ENCODE measurements at places on chromosomes 4 and X. TPM values are rescaled to one million over a fixed set of nuclear protein-coding genes. Genes with fewer than 3 reads are reported as not detected.

DNA sequence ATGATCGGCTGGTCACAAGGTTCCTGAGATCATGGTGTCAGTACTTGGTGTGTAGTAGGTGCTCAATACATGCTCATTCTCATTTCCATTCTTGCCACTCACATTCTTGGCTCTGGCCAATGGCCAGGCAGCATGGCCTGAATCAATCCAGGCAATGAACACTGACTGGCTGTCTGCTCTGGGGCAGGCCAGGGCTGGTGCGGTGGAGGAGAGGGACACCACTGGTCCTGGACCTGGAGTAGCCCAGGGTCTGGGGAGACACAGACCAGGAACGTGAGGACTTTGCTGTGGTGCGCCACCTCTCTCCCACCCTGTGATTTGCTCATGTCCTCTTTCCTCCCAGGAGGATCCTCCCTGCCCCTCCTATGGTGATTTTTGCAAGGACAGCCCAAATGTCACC is 119.4 kb downstream of the PSAPL1 start:
- H3K27ac ChIP-seq: no peak overlapping the region
- no peak overlapping the region for H3K4me3 ChIP-seq
- peaks cover 6% of the 10 kb centered on the region for H3K27me3 ChIP-seq

DNA sequence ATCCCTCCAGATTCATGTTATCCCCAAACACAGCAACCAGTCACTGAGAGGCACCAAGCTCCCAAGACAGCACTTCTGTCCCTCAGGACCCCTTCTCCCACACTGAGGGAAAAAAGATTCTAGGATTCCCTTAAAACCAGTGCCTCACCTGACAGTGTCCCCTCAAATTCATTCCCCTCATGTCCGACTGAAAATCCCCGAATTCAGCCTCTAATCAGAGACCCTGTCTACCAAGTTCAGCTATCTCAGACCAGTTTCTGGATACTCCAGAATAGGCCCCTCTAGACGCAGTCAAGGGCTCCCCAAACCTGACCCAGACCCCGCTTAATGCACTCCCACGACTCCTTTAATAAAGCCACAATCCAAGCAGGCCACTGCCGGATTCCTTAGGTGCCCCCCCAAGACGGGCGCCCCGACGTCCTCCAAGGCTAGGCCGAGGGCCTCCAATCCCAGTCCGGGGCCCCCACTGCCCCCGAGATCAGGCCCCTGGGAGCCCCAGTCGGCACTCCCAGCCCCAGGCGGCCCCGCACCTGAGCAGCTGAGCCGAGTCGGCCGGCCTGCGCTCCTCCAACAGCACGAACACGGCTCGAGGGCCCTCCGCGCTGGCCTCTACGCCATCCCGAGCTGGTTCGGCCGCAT is 457 bp downstream of the TFE3 start:
- no peaks in the 10 kb centered on the region for H3K27me3 ChIP-seq
- peaks cover 28% of the 10 kb centered on the region for H3K4me1 ChIP-seq
- peaks cover 4% of the 10 kb centered on the region for H3K36me3 ChIP-seq
- DNase-seq: no peak
- H3K4me3 ChIP-seq: peak overlapping the region; percentile 92

DNA sequence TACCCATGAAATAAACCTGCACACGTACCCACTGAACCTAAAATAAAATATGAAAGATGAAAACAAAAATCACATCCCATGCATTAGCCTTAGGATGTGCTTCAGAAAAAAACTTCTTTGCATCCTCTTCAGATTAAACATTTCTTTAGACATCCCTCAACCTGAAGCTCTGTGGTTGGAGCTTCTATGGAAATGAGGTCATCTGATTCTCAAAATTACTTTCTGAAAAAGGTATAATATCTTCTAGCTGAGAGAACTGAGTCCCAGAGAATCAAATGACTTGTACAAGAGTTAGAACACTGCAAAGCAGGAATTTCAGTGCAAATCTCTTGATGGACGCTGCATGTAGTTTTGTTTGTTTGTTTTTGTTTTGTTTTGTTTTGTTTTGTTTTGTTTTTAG is 19.1 kb upstream of the ANTXR2 start:
- H3K27me3 ChIP-seq: no peaks in the 10 kb centered on the region
- no peak for DNase-seq
- H3K4me1 ChIP-seq: no peaks in the 10 kb centered on the region
- no peak overlapping the region for H3K27ac ChIP-seq
- no peak overlapping the region for H3K4me3 ChIP-seq

DNA sequence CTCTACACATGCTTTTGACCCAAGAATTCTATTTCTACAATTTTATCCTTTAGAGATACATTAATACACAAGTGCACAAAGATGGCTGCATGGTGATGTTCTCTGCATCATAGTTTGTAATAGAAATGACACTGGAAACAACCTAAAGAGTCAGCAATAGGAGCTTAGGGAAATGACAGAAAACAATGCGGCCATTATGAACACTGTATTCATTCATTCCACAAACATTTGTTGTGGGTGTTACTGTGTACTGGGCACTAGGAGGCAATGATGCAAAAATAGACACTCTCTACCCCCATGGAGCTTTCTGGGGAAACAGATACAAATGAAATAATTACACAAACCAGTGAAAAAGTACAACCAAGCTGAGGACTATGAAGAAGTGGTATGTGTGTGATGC is 32.0 kb downstream of the IDS start:
- H3K4me1 ChIP-seq: peaks cover 3% of the 10 kb centered on the region
- H3K27me3 ChIP-seq: no peaks in the 10 kb centered on the region
- no peak overlapping the region for H3K4me3 ChIP-seq
- H3K36me3 ChIP-seq: no peaks in the 10 kb centered on the region

- H3K36me3 ChIP-seq: no peaks in the 10 kb centered on the region
- no peak for DNase-seq
- no peaks in the 10 kb centered on the region for H3K27me3 ChIP-seq
- no peak overlapping the region for H3K4me3 ChIP-seq
These were observed 132.2 kb upstream of the KIT start for GRCh38 chr4:54525602-54526001.

- no peak overlapping the region for H3K27ac ChIP-seq
- no peaks in the 10 kb centered on the region for H3K4me1 ChIP-seq
- no peak for DNase-seq
- no peak overlapping the region for H3K4me3 ChIP-seq
- H3K27me3 ChIP-seq: peaks cover 18% of the 10 kb centered on the region
- no peaks in the 10 kb centered on the region for H3K36me3 ChIP-seq
These were observed 44.8 kb downstream of the BANK1 start for GRCh38 chr4:101835121-101835904.

DNA sequence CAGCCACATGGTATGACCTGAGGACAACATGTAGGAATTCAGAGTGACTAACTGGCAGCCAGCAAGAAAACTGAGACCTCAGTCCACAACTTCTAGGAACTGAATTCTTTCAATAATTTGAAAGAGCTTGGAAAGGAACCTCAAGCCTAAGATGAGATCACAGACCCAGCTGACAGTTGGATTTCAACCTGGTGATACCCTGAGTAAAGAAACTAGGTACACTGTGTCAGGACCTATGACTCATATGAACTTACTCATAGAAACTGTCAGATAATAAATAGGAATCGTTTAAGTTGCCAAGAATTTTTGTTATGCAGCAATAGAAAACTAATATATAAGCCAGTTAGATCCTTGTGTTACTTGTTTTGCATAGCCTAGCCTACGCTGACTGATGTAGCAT is 102.4 kb upstream of the DCAF12L1 start:
- no peak overlapping the region for H3K4me3 ChIP-seq
- DNase-seq: no peak
- no peak overlapping the region for H3K27ac ChIP-seq
- H3K27me3 ChIP-seq: no peaks in the 10 kb centered on the region

- H3K4me3 ChIP-seq: no peak overlapping the region
- no peak overlapping the region for H3K27ac ChIP-seq
- H3K4me1 ChIP-seq: peaks cover 5% of the 10 kb centered on the region
- no peak for DNase-seq
- peaks cover 9% of the 10 kb centered on the region for H3K27me3 ChIP-seq
- no peaks in the 10 kb centered on the region for H3K36me3 ChIP-seq
These were observed 97.5 kb upstream of the CXXC4 start for GRCh38 chr4:104592183-104592582.

DNA sequence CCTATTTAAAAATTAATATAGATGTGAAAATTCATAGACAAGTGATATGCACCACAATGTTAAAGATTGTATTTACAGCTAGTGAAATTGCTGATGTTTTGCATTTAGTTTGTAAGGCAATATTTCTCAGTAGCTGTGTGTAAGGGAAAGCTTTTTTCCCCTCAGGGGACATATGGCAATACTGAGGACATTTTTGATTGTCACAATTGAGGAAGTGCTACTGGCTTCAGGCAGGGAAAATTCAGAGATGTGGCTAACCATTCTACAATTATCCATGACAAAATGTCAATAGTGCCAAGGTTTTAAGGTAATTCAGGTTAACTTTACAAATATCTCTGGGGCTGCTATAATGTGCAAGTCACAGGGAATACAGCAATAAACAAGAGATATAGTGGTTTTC is 66.1 kb upstream of the IL15 start:
- no peak overlapping the region for H3K27ac ChIP-seq
- H3K36me3 ChIP-seq: no peaks in the 10 kb centered on the region
- DNase-seq: no peak
- no peaks in the 10 kb centered on the region for H3K4me1 ChIP-seq

DNA sequence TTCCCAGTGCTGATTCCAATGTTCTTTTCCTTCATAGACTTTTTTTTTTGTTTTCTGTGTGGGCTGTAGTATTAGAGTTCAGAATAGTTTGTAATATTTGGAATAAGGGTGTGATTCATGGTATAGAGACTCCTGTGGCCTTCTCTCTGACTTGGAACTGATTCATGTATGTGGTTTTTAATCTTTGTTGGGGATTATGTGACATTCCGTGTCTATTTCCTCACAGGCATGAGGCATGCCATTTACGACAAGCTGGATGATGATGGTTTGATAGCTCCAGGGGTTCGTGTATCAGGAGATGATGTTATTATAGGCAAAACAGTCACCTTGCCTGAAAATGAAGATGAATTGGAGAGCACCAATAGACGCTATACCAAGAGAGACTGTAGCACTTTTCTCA is 44.4 kb downstream of the POLR2B start:
- DNase-seq: no peak
- H3K27me3 ChIP-seq: no peaks in the 10 kb centered on the region
- H3K36me3 ChIP-seq: peaks cover 31% of the 10 kb centered on the region
- H3K4me3 ChIP-seq: no peak overlapping the region
- peaks cover 2% of the 10 kb centered on the region for H3K4me1 ChIP-seq
- H3K27ac ChIP-seq: no peak overlapping the region

DNA sequence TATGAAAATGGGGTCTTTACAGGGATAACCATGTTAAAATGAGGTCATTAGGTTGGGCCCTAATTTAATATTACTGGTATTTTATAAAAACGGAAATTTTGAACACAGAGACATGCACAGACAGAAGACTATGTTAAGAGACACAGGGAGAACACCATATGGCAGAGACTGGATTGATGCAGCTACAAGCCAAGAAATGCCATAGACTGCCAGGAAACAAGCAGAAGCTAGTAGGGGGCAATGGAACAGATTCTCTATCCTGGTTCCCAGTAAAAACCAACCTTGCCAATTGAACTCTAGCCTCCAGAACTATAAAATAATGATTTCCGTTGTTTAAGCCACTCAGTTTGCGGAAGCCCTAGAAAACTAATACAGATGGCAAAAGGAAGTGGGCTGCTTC is 6.6 kb upstream of the GUF1 start:
- no peaks in the 10 kb centered on the region for H3K36me3 ChIP-seq
- H3K4me1 ChIP-seq: no peaks in the 10 kb centered on the region
- no peak overlapping the region for H3K4me3 ChIP-seq
- H3K27ac ChIP-seq: no peak overlapping the region
- DNase-seq: no peak
- peaks cover 10% of the 10 kb centered on the region for H3K27me3 ChIP-seq

Gene DMP1
- total RNA-seq: not detected

Gene ARMCX4
- total RNA-seq: 6.8 TPM

Gene GLRB
- total RNA-seq: not detected

Gene MID1
- total RNA-seq: 0.28 TPM

Gene BRS3
- not detected for total RNA-seq

Gene ASMT
- total RNA-seq: not detected
